ENCODE measurements at places on chromosomes 3 and 15.

DNA sequence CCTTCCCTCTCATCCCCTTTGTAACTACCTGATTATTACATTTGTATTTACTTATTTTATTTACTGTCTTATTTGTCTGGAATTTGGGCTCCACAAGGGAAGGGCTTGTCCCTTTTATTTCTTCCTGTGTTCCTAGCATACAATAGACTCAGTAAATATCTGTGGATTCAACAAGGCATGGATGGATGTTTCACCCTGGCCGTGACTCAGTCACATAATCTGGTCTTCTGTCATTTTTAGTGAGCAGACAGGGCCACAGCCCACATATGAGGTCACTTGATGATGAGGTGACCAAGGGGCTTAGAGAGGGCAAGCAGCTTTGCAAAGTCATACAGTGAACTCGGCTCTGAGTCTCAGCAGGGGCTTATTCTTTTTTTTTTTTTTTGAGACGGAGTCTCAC, 7.8 kb upstream of the DAG1 start:
- no peak for DNase-seq

DNA sequence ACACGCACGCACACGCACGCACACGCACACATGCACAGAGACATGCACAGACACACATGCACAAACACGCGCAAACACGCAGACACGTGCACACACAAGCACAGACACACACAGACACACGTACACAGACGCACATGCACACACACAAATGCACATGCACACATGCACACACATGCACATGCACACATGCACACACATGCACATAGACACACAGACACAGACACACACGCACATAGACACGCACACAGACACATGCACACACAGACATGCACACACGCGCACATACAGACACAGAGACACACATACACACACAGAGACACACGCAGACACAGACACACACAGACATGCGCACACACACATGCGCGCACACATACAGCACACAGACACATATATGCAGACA, 26.4 kb upstream of the PIGZ start:
- no peak for DNase-seq

DNA sequence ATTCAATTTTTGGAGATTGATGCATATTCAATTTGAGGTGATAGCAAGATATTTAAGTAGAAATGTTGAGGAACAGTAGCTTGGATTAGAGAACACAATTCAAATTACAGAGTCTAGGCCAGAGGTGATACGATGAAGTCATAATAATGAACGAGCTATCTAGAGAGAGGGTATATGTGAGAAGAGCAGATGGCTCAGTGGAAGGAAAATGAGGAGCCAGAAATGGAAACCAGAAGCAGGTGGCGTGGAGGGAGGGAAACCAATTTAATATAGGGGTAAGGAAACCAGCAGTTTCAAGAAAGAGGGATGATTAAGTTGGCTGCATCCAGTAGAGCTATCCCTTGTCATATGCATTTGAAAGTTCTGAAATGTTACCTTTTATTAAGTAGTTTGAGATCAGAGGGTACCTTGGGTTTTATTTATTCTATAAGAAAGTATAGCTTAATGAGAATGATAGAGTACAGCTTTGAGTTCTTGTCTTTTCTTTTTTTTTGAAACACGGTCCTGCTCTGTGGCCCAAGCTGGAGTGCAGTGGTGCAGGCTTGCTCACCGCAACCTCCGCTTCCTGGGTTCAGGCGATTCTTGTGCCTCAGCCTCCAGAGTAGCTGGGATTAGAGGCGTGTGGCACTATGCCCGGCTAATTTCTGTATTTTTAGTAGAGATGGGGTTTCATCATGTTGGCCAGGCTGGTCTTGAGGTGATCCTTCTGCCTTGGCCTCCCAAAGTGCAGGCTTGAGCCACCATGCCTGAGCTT, 22.1 kb downstream of the NCK1 start:
- DNase-seq: no peak

- DNase-seq: no peak
Observed at GRCh38 chr15:70054366-70054765, 43.4 kb downstream of the TLE3 start.
